ENCODE measurements at places on chromosomes 7 and 10.

DNA sequence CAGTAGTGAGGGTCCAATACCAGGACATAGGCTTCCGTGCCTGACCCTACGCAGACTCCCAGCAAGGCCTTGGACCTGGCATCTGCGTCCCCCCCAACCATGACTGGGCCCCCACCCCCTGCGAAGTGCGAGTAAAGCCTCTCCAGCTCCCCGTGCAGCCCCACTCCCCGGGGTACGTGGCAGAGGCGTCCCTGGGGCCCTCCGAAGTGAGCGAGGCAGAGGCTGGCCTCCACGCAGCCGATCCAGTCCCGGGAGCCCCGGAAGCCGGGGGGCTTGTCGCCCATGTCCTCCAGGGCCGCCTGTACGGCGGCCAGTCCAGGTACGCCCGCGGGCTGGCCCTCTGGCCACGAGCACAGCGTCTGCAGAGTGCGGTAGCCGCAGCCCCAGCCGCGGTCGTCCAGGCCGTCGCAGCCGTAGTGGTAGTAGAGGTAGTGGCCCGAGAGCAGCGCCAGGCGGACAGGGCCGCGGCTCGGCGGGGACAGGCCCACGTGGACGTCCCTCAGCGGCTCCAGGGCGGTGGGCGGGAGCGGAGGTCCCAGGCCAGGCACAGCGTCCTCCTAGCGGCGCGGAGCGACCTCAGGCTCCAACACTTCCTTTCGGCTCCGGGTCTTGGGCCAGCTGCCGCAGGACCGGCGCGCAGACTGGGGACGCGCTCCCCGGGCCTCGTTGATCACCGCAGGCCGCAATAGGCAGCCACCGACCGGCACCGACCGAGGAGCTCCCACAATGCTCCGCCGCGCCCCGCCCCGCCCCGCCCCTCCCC, at the start of gene UFSP1:
UFSP1 (minus strand) TSS at position 728 of the 763 bp plus-strand sequence; CDS start at position 284, 444 bp downstream.
- DNase-seq, result no peak

DNA sequence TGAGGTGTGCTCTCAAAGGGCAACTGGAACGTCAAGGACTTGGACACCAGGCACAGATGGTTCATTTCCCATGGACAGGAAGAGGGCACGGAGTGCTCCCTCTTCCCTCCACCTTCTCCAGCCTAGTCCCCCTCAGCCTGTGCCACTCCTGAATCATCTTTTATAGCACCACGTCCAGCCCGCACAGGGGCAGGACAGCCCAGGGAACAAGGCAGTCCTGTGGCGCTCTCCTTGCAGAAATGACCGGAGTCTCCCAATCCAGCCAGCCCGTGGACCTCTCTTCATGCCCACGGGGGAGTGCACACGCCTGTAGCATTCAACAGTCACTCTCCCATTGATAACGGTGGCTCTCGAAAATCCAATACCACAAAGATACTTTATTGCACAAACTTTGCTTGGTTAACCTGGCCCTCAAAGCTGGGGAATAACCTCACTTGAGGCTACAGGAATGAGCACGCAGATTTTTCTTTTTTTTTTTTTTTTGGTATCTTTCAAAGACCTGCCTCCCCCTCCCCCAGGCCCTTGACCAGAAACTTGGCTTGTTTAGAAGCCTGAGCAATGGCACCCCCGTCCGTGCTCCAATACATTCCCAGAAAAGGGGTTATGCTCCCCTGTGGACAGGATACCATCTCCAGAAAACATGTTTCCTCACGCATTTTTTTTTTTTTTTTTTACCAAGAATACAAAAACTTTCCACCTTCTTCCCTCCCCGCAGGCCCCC, 733 bp downstream of the PRKCQ start:
- DNase-seq, result no peak

- no peak for DNase-seq
These were observed 6.2 kb downstream of the IL2RA start for GRCh38 chr10:6055929-6056328.

- DNase-seq, result peak; percentile 8
These were observed 375.2 kb downstream of the RPS24 start for GRCh38 chr10:78408671-78409472.

DNA sequence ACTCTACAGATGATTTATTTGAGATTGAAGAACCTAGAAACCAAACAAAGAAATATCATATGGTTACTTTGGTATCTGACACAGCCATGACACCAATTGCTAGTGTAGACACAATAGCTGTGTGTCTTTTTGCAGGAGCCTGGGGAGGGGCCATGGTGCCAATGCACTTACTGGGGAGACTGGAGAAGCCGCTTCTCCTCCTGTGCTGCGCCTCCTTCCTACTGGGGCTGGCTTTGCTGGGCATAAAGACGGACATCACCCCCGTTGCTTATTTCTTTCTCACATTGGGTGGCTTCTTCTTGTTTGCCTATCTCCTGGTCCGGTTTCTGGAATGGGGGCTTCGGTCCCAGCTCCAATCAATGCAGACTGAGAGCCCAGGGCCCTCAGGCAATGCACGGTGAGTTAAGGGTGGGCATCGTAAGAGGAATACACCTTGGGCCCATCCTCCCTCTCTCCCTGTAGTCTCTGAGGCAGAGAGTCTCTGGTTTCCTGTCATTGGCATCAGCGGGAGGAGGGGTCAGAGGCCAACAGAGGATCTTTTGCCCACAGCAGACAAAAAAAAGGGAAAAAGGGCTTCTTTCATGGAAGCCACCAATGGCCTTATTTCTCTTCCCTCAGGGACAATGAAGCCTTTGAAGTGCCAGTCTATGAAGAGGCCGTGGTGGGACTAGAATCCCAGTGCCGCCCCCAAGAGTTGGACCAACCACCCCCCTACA, 1.2 kb downstream of the TMEM139 start:
- no peak for DNase-seq

- DNase-seq, result no peak
These were observed 25.3 kb upstream of the SNX13 start for GRCh38 chr7:17965603-17966002.

DNA sequence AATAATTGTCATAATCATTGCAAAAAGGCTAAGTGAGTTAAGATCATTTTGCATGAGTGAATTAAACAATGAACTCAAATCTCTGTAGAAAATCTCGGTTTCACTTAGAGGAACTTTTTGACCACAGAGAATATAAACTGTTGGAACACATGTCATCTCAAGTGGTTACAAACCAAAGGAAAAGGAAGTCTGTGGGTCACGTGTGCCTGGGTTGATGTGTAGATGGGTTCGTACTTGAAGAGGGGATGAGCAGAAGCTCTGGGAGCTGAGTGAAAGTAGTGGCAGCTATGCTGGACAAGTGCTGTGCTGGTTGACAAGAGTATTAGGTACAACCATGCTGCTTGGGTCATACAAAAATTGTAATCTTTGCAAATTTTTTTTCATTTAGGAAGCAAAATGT, 35.0 kb downstream of the GLRX3 start:
- DNase-seq, result peak; percentile 27

DNA sequence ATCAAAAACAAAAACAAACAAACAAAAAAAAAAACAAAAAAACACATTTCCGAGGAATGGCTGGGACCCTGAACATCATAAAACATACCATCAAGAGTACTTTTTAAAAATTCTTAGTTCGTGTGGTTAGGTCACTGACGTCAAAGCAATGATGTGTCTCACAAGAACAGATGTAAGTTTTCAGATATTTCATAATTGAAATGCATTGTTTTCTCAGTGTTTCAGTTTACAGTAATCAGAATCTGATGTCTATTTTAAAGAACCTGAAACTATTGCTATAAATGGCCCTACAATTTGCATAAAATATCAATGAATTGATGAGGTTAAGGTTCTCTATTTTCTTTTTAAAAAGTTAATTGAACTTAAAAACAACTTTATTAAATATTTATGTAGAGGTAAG, 103.7 kb upstream of the HGF start:
- no peak for DNase-seq

- DNase-seq, result no peak
These were observed 76.2 kb downstream of the CTBP2 start for GRCh38 chr10:125084191-125084613.

DNA sequence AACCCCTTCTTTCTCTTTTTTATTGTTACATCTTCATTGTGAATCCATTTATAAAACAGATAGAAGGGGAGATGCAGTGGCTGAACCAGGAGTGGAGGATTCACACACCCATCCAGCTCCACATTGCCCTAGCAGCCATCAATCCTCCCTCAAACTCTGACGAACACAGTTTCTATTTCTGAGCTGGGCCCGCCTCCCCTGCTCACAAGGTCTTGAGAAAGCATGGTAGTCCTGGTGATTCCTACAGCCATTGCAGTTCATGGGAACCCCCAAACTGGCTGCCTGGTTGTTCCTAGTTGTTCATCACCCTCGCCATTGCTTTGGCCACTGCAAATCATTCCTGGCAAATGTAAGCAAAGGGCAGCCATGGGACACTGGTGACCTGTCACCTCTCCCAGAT, 258.5 kb upstream of the AOAH start:
- DNase-seq, result no peak

GRCh38 chr7:37216923-37217322, 231.7 kb downstream of the ELMO1 start:
- no peak for DNase-seq

DNA sequence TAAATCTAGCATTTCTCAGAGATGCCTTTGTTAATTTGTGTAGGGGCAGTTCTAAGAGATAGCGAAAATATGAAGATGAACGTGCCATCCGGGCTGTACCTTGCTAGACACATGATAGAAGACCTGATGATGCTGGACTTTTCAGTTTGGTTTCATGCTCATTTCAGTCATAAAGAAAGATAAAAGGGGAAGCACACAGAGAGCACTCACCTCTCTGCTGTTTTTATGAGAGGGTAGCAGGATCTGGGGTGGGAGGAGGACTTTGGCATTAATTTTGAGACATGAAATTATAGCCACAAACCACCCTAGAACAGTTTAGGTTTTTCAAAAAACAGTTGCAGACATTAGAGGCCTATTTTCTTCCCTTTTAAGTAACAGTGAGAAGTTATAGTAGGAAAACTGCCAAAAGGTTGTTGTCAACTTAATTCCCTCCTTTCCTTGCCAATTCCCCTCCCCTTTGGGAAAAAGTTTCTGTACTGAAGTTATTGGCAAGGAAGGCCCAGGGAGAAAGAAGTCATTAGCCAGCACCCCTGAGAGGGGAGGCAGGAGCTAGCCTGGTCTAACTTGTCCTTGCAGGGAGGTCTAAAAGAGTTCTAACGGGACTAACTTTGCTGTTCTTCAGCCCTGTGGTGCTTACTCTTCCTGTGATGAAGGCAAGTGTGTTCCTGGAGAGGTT, 2.6 kb downstream of the ST7 start:
- peak; percentile 67 for DNase-seq

- no peak for DNase-seq
These were observed 3.9 kb downstream of the MYL10 start for GRCh38 chr7:101625031-101625791.

DNA sequence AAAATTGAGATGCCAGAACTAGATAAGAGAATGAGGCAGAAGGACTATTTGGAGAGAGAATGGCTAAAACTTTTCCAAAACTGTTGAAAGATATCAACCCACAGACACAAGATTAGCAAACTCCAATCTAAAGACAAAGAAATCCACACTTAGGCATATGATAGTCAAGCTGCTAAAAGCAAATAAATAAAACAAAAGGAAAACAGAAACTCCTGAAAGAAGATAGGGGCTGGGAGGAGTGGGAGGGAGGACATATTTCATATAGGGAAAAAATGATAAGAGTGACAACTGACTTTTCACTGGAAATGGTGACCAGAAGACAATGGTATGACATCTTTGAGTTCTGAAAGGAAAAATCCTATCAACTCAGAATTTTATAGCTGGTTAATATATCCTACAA, 105.4 kb upstream of the ADO start:
- no peak for DNase-seq

GRCh38 chr10:32205670-32206069, 141.3 kb downstream of the EPC1 start:
- no peak for DNase-seq

- DNase-seq, result no peak
These were observed 568.3 kb downstream of the INHBA start for GRCh38 chr7:41134300-41135255.

- no peak for DNase-seq
These were observed 52.9 kb upstream of the PIK3CG start for GRCh38 chr7:106812027-106812643.

GRCh38 chr10:110859973-110860376, 11.8 kb upstream of the PDCD4 start:
- peak; percentile 95 for DNase-seq

- DNase-seq, result no peak
These were observed 83.1 kb downstream of the PRPF18 start for GRCh38 chr10:13669901-13670300.

- DNase-seq, result no peak
These were observed 326.1 kb downstream of the PLXDC2 start for GRCh38 chr10:20142311-20142710.

DNA sequence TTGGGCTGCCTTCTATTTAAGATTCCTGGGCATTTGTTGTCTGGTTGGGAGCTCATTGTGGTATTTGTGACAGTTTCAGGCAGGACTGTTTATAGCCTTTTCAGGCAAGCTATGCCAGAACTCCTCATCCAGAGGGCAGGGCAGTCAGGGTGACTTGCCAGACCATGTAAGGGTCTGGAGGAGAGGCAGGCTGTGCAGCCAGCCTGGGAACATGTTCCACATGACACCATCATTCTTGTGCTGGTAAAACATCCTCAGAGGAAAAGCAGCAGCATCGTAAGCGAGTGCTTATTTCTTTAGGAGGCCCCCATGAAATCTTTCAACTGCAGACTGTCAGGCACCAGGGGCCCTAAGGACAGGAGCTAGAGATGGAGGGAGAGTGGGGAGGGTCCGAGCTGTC, 44.0 kb upstream of the SORBS1 start:
- no peak for DNase-seq

DNA sequence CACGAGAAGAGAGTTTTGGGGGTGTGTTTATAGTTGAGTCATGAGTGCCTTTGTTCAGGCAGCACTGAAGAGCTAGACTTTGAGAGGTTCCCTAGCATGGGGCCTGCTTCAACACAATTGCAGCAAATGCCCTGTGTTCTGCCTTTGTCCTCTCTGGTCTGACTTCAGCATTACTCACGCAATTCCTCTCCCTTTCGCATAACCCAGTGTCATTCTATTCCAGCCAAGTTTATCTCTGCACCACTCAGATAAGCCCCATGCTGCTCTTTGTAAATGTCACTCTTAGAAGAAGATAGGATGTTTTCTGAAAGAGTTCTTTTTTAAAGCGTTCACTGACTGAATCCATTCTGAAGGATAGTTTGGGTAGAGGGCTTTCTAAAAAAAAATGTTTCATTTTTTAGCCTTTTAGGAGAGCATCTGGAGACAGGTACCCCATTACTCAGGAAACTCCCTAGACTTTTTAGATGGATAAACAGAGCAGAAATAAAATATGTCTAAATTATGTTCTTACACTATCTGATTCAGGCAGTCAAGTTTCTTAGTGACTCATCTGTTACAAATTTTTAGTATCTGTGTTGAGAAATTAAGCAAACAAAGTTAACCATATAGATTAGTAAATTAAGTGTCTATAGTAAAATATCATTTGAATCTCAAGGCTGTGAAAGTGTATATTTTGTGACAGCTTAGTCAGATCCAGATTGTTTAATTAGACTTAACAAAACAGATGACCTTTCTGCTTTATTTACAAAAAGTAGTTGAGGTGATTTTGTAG, 318.5 kb downstream of the GPR158 start:
- DNase-seq, result no peak

- DNase-seq, result peak; percentile 54
These were observed 8.3 kb upstream of the ASIC3 start for GRCh38 chr7:151039850-151040548.

All from NB4 (cell line).